T-helper 1 cell (primary cell): ENCODE measurements at places on chromosomes 2 and 18.
A peak's percentile ranks its signal among the peaks of the same experiment; 100 is the strongest.

- DNase-seq: no peak
Measured at GRCh38 chr2:171798156-171798820, 95.8 kb downstream of the SLC25A12 start.

- DNase-seq: no peak
Measured at GRCh38 chr2:196957442-196957841, 30.9 kb upstream of the PGAP1 start.

DNA sequence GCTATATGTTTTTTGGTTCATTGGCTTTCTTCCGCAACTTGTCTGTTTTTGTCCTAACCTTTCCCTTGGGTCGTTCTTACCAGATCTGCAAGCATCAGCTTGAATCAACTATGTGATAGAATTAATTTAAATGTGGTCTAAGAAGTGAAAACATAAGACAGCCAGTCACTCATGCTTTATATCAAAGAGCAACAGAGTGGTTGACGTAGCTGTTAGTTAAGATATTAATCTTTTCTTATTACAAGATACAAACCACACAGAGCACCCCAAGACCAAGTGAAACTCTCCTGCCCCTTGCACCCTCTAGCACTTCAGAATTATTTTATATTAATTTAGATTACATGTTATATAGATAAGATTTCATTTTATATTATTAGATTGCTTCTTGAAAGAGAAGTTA lies 15.2 kb downstream of the IL18RAP start:
- no peak for DNase-seq

GRCh38 chr2:52881606-52882005 lies 886.0 kb upstream of the CHAC2 start:
- no peak for DNase-seq

- DNase-seq: no peak
Measured at GRCh38 chr2:237591141-237591881, 777 bp upstream of the RAB17 start.

GRCh38 chr2:162344617-162344950 lies 652 bp downstream of the GCA start:
- DNase-seq: no peak

GRCh38 chr18:39007031-39007902 lies 1441.7 kb upstream of the CELF4 start:
- DNase-seq: no peak

DNA sequence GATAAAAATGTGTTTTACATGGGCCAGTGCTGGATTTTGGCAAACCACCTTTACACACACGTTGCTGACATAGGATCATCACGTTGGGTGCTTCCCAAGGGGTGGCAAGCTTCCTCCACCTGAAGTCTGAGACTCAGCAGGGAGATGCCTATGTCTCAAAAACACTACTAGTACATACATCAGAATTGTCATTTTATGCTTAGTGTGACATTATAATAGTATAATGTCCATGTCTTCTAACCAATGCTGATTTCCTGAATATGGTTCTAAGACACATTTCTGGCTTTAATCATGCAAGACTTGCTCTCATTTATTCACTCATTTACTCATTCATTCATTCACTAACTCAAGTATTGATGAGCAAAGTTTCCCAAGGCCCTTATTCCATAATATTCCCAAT lies 322.3 kb downstream of the LNPK start:
- DNase-seq: no peak

- no peak for DNase-seq
Measured at GRCh38 chr18:73901566-73901965, 246.1 kb downstream of the FBXO15 start.

- DNase-seq: no peak
Measured at GRCh38 chr2:39091543-39091942, 29.3 kb downstream of the SOS1 start.

DNA sequence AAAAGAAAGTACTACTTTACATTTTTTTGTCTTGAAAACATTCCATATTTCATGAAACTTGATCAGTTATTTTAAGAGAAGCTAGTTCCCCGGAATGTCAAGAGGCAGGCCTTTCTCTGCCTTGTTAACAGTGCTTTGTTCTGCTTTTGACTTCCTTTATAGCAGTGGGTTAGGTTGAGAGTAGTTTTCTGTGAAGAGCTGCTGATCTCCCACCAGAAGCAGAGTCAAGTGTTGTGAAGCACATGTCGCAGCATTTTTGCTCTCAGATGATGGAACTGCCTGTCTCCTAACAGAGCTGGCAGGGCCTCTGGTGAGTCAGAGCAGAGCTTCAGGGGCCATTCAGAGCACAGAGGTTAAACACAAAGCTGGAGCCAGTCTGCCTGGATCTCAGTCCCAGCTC lies 871.8 kb downstream of the SLC4A3 start:
- no peak for DNase-seq

DNA sequence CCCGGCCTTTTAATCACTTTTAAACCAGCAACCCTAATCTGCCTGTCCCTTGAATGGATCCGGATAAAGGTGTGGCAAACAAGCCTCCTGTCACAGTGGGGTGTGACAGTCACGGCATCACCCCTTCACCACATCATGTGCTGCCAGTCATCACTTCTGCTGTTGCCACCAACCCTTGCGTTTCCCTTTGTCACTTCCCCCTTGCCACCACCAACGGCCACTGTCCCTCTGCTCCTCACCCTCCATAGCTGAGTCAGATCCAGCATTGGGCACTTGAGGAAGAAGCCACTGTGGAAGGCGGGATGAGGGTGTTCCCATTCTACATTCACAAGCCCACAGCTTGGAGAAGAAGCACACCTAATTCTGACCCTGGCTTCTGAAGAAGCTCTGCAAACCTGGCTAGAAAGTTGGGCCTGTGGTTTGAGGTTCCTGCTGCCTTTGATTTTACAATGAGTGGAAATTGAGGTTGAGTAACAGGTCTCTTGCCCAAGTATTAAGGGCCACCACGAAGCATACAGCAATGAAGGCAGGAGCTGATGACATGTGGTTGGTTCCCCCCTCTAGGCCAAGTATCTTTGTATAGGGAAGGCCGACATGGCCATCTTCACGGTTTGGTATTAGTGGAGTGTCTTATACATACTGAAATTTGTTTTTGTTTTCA lies 22.9 kb upstream of the DARS1 start:
- DNase-seq: peak; percentile 44

GRCh38 chr2:172614932-172615331 lies 59.0 kb downstream of the PDK1 start:
- no peak for DNase-seq

GRCh38 chr2:22826703-22827102 lies 558.3 kb upstream of the KLHL29 start:
- DNase-seq: no peak

DNA sequence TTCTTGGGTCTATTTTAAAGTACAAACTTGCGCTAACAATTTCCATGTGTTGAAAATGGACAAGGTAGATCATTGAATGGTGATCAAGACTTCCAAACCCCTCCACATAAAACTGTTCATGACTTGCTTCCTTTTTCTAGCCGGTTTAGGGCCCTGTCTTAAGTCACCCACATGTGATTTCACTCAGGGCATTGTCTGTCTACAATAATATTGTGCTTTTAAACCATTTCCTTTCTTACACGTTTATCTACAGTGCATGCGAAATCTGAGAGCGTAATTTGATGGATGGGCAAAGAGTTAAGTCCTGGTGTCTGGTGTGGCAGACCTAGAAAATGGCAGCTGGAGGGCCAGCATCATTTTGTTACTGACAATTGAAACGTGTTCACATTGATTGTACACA lies 2.0 kb upstream of the ZNF516 start:
- no peak for DNase-seq

GRCh38 chr18:79848579-79849327 lies 51.0 kb downstream of the KCNG2 start:
- DNase-seq: no peak

DNA sequence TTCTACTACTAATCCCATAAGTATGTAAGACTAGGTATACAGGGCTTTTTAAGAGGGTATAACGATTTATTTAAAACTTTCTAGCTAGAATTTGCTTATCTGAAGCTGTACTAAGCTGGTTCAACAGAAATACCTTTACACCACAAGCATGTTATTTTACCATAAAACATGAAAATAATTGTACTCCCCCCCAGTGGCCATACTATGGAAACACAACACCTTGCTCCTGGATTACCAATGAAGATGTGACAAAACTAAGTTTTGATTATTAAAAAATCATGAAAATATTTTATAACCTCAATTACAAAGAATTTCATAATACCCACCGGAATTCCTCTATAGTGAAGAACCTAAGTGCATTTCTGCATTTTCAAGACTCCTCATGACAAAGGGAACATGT lies 27.3 kb downstream of the LPIN2 start:
- DNase-seq: peak; percentile 54

DNA sequence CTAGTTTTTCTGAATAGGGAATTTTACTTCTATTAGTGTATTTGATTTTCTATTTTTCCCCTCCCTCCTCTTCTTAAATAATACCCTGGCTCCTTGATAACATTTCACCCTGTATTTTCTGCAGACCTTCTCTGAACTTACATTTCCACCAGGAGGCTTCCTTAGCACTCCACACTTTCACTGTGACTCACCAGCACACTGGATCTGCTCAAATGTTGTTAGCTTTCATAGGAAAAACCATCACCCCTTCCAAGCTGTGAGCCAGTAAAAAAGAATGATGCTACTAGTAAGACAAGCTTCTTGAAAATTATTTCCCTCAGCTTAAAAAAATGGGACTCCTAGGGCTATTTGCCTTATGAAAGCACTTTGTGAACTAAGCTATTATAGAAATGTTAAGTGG lies 16.1 kb downstream of the SUPT7L start:
- DNase-seq: no peak

DNA sequence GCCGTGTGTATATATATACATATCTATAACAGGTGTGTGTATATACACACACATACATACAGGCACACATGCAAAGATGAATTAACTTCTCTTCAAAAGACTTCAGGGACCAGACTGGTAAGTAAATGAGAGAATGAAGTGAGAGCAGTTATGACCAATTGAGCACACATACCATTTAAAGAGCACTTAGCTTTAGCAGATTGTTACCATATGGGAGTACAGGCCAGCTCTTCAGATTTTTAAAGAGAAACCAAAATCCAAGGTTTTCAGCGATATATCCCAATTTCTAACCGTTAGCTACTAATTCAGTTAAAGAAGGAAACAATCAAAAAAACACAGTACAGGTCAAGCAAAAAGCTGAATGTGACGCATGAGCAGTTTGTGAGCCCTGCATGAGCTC lies 23.7 kb downstream of the INPP1 start:
- DNase-seq: no peak

DNA sequence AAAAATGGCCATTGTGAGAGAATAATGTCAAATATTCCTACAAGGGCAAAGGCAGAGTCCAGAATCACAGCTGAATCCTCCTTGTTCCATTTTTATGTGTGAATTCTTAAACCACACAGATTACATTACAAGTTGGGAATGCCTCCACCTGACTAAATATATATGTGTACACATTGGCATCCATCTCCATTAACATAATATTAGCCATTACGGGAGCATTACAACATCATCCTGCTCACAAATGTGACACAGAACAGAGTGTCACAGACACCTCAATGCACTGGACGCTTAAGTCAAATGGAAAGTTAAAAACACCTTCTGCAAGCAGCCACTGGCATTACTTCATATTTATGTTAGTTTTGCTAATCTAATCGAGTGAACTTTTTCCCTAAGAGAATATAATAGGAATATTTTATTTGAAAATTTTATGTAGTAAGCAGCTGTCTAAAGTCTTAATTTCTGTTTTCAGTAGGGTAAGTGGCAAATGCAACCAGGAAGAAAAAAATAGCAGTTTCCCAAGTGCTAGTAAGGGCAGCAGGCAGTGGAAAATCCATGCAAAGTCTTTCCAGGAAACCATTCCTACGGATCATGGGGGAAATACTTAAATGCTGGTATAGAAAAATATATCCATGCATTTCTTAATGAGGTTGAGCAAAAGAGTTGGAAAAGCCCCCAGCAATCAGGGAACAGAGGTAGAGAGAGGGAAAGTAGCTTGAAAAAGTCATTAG lies 255.6 kb downstream of the OSR1 start:
- no peak for DNase-seq

DNA sequence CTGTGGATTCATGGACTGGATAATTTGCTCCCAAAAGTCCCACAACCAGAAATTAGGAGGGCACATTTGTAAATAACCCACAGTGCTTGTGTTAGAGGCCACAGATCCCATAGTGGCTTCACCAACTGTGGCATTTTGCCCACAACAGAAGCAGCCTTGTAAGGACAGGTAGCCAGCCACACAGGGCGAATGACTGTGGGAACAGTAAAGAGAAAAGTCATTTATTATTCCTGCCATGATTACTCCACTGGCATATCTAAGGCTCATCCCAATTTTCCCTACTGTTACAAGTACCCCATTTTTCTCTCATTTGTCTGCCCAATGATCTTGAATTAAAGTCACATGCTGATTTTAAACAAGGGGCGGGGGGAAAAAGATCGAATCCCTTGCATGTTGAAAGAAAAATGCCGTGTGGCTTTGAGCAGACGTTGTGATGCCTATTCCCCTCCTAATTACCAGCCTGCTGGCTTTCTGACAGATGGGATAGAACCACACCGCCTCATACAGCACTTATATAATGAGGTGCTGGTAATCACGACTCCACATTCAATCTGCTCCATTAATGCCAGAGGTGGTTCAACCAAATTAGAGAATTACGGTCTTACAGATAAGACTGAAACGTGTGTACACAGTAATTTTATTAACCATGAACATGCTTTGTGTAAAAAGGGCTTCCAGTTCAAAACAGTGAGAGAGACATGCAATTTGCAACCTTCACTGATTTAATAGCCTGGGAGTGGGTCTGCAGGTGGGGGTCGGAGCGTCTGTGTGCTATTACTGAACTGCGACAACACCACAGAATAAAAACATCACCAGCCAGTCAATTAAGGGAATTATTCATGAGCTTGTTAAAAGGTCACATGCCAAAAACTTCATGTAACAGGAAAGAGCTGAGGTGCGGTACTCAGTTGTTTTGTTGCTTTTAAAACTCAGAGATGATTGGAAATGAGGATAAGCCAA lies 196.0 kb downstream of the TMEM163 start:
- no peak for DNase-seq

DNA sequence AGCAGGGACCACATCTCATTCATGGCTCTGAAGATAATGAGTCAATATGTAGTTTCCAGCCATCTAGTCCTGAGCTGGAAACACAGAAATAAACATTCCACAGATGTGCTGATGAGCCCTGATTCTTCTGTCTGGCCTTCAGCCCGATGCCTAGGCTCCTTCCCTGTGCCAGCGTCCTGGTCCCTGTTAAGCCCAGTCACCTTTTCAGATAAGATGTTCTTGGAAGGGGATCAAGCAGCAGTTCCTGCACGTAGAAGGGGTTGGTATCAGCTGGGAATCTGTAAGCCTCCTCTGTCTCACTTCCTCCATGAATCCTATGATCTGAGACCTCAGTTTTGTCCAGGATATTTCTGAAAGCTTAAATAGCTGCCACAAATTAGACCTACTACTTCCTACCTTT lies 149.3 kb downstream of the TTC32 start:
- DNase-seq: no peak

- no peak for DNase-seq
Measured at GRCh38 chr2:79219383-79219988, 59.9 kb upstream of the REG3A start.

DNA sequence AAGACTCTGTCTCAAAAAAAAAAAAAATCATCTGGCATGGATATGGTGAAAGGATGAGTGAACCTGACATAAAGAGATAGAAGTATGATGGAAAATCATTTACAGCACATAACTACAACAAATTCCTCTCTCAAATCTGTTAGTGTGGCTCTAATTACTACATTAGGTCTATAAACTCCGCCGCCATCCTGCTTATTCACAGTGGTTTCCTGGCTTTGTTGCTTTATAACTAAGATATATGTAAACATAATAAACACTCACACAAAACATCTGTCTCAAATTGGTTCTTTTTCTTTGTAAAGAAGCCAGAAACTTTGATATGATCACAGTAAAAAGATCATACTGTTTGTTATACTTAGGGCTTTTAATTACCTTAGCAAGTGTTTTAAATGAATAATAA lies 412.6 kb upstream of the FAM98A start:
- DNase-seq: no peak
